ENCODE measurements at places on chromosomes 6 and 20. TPM values are rescaled to one million over a fixed set of nuclear protein-coding genes. Genes with fewer than 3 reads are reported as not detected.
A peak's percentile ranks its signal among the peaks of the same experiment; 100 is the strongest.

TBCC gene
- total RNA-seq, result 10.6 TPM

SDCBP2 gene
- 1.5 TPM for total RNA-seq

EFCAB8 gene
- not detected for total RNA-seq

GRIK2 gene
- total RNA-seq, result 2.3 TPM

DNA sequence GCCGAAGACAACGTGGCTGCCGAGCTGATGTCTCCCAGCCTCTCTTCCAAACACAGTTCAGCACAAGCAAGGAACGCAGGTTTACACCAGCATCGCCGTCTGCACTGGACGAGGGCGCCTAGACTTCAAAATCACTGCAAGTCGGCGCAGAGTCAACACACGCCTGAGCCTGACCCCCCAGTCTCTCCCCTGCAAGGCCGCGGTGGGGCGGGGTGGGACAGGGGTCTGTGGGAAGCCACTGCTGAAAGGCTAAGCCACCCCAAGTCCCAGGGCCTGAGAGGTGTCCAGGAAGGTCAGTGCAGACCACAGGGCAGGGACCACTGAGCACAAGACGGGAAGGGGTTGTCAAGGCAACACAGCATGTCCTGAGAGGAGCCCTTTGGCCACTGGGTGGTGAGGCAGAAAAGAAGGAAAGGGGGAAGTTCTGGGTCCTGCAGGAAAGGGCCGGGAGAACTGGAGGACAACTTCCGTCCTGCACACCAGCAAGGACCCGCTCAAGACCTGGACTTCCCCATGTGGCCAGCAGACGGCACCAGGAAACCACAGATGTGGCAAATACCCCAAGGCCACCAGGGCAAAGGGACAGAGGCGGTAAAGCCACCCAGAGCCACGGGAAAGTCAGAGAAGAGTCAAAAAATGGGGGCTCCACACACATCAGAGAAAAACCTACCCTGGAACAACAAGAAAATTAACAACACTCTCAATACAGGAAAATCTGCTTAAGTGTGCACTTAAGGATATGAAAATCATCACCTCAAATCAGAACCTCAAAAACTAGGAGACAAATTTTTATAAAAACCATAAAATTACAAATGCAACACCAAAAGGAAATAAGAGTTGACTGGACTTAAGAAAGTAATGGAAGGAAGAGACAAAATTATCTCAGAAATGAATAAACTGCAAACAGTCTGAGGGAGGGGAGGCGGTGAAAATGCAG, 84.8 kb downstream of the TAF4 start:
- DNase-seq, result peak; percentile 62

DNA sequence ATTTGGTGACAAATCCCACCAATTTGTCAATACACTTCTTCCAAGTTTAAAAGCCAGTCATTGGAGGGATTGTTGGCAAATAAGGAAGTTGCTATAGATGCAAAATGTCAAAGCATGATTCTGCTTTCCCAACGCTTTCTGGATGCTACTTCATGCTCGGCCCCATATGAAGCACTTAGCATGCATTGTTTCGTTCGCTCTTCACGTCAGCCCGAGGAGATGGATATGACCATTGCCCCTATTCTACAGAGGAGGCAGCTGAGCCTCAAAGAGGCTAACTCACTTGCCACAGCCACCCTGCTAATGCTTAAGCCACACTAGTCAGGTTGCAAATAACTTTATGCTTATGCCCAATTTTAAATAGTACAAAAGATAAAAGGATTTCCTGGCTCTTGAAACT, 2.8 kb upstream of the NXT1 start:
- no peak for DNase-seq

DNA sequence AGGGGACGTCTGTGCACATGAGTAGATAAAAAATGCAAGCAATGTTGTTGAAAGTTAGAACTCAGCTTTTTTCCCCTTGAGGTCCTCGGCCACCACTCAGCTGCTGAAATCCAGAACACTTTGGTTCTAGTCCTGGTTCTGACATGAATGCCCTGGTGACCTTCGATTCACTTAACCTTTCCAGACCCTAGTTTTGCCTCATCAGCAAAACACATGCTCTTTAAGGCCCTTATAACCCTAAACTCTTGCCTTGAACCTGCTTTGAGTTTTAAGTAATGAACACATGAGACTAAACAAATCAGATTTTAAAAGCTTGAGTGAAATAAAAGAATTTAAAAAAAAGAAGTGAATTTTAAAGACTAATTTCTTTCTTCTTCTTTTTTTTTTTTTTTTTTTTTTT, 33.4 kb downstream of the BMP6 start:
- no peak for DNase-seq

- DNase-seq, result no peak
These were observed 139.3 kb upstream of the PMEPA1 start for GRCh38 chr20:57849121-57849520.

DNA sequence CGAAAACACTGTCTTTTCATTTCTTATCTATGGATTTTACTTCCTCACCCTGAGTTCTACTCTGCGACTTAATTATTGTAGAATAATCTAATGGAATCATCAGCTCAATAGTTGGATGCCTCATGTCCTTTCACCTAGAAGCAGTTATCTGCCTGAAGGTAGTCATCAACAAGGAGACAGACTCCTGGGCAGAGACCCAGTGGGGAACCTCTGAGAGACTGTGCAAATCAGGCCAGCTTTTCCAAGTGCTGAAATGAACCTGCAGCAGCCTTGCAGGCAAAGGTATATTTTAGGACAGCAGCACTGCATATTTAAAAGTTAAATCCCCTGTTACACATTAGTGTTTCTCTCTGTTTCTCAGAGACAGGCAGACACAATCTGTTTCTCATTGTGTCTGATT, 99.7 kb upstream of the STMND1 start:
- no peak for DNase-seq

GRCh38 chr6:41492261-41492891, 53.8 kb upstream of the FOXP4 start:
- no peak for DNase-seq

- DNase-seq, result no peak
These were observed 37.7 kb upstream of the FOXP4 start for GRCh38 chr6:41508479-41508878.

Data from left ventricle myocardium superior (tissue), 1 donor.